ENCODE measurements at places on chromosomes 7 and 10.

DNA sequence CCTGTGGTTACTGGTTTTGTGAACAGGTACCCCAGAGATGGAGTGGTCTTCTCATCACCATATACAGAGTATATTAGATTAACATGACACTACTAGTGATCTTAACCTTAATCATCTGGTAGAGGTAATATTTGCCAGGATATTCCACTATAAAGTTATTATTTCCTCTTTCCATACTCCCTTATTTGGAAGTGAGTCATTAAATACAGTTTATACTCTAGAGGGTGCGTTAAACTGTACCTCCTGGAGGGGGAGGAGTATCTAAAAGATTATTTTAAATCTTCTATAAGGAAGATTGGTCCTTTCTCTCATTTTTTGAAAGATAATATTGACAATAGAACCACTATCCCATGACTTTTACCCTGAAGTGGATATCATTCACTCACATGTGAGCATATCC is 85.4 kb downstream of the THSD7A start:
- DNase-seq, result no peak

- DNase-seq, result no peak
Observed at GRCh38 chr7:142017451-142017850, 21.8 kb downstream of the MGAM start.

DNA sequence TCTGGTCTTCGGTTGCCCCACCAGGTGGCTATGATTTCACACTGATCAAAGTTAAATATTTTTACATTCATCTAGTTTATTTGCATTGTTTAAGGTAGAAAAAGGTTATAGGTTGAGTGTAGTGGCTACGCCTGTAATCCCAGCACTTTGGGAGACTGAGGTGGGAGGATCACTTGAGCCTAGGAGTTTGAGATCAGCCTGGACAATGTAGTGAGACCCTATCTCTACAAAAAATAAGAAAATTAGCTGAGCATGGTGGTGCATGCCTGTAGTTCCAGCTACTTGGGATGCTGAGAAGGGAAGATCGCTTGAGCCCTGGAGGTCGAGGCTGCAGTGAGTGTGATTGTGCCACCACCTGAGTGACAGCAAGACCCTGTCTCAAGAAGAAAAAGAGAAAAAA is 3.8 kb downstream of the CCM2 start:
- no peak for DNase-seq

DNA sequence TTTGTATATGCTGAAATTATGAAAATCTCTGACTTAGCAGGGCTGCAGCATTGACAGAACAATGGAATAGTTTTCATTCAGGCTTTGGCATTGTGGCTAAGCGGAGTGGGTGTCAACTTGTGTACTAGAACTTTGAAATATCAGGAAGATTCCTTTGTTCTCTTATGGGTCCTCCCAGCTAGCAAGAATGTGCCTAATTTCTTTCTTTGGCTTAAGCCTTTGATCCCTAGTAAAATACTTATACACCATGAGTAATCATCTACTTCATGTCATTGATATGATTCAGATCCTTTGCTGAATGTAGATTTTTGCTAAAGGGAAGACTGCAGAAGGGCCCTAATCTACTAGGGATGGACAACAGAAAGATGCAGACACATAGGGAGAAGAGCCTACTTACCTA is 6.2 kb downstream of the AVL9 start:
- DNase-seq, result no peak

DNA sequence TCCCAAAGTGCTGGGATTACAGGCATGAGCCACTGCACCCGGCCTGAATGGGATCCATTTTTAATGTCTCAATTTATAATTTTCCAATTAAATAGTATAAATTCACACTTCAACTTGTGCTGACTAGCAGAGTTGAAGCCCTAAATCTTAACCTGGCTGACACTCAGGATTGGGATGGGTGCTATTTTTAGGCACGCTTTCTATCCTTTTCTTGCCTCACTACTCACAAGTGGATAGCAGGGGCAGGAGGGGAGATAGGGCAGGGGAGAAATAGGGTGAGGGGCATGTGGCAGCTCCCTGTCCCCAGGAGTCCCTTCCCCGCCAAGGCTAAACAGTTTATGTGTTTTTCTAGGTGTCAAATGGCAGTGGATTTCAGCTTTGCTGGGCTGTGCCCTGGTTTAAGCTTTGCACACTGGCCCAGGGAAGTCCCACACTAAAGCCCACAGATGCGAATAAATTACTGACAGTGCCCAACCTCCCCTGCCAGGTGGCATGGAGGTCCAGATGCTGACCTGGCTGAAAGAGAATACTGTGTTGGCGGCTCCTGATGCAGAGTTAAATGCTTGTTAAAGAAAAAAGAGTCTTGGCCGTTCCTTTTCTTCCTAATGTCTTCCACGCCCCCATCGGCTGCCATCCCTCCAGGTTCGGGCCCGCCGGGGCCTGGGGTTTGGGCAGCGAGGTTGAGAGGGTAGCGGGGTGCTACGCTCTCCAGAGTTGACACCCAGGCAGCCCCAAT is 36.2 kb upstream of the EFCAB10 start:
- DNase-seq, result no peak

DNA sequence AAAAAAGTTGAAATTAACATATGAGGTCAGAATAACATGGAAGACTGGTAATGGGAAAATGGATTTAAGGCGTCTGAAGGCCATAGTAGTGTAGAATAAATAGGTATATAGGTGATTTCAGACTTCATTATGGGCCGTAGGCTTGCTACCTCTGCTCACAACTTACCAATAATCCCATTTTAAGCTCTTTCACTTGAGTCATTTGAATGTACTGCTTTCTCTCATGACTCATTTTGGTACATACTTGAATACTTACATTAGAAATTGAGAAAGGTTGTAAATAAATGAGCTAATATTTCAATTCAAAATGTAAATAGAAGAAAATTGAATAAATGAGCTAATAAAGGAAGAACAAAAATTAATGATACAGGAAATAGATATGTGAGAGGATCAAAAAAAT is 42.2 kb upstream of the NEUROD6 start:
- no peak for DNase-seq

- no peak for DNase-seq
Observed at GRCh38 chr10:47402641-47403301, 18.7 kb upstream of the ZNF488 start.

DNA sequence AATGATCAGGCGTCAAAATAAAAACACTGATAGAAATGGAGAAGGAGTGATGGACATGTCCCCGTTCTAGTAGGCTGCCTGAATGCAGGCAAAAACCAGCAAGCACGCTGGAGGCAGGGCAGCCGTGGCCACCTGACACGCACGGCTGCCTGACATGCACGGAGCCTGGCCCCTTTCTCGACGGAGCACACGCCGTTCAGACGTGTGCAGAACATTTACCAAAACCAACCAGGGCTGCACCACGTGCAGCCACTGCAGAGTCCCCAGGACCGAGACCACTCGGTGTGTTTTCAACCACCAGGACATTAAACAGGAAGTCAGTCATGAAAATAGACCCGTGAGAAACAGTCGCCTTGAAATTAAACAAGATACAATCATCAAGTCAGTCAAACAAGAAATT is 61.9 kb upstream of the NKX6-2 start:
- no peak for DNase-seq

GRCh38 chr7:90626013-90626412 is 29.9 kb downstream of the CDK14 start:
- no peak for DNase-seq

DNA sequence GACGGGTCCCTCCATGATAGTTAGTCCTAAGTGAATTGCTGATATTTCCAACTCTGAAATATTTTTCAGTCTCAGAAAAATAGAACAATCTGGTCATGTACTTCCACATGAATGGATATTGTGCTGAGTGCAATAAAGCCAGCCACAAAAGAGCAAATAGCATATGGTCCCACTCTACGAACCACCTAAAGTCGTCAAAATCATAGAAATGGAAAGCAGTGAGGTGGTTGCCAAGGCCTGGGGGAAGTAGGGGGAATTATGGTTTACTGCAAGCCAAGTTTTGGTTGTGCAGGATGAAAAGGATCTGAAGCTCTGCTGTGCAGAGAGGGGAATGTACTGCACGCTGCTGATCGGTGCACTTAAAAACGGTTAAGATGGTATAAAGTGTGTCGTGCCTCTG is 313.8 kb upstream of the ADARB2 start:
- no peak for DNase-seq

DNA sequence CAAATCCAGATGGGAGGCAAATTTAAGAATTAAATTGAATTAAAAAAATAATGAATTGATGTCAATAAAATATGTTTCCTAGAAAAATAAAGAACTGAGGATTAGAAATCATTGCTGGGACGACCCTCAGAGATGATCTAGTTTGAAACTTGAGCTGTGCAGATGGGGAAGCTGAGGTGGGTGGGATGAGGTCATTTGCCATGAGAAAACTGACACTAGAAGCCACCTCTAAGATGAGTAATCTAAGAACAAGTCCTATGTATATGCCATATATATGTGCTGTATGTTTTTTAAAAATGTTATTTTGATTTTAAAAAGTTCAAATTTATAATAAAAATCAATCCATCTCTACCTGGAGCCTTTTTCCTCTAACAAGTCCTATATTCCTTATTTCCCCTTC is 135.7 kb downstream of the RSU1 start:
- DNase-seq, result no peak

GRCh38 chr7:85641331-85641730 is 454.5 kb upstream of the SEMA3D start:
- DNase-seq, result no peak

DNA sequence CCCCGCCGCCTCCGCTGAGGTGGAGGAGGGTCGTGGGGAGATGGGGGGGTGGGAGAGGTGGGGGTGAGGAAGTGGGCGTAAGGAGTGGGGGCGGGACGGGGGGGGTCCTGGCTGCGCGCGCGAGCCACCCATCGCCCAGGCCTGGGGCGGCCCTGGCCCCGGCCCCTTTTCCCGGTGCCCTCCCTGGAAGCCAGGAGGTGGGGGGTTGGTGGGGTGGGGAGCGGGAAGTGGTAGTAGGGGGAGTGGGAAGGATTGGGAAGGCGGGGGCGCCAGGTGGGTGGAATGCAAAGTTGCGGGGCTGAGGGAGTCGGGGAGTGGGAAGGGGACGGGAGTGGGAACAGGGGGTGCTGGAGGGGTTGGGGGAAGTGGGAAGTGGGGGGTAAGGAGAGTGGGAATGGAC is 319 bp upstream of the MMD2 start:
- no peak for DNase-seq

DNA sequence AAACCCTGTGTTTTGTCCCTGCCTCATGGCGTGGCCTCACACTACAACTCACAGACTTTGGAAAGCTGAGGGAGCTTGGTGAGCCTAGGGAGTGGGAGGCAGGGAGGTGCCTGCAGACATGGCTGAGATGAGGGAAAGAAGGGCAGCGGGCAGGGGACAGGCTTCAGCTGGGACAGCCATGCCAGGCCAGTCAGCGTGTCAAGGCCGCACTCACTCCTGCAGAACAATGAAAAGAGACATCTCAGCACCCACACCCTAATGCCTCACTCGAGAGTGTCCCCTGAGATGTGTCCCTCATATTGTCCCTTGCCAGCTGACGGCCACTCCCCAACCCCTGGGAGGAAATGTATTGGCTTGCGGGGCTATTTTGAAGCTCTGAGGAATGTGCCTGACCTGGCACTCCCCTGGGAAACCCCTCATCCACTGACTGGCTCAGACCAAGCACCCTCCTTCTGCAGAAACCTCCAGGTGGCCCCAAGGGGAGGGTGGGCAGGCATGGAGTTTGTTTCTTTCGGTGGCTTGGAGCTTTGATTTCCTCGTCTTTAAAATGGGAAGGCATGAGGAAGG is 31.6 kb downstream of the SH3PXD2A start:
- DNase-seq, result no peak

DNA sequence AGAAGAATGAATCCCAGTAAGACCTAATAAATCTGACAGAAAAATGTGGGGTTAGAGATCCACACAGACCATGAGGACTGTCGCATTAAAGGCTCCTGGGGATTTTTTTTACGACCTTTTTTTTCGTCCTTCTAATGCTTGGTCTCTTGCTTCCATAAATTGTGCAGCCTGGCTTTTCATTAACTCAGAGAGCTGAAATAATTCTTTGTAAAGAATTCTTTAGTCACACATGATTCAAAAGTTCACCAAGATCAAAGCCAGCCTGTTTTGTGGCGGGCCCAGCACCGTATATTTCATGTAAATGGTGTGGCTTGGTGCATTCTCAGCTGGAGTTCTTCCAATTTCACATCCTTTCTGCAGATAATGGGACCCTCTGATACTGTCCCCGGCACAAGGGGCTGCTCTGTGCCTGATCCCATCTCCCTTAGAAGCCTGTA is 206.6 kb upstream of the BMPER start:
- DNase-seq, result no peak

GRCh38 chr7:128920913-128921582 is 10.5 kb upstream of the KCP start:
- no peak for DNase-seq

DNA sequence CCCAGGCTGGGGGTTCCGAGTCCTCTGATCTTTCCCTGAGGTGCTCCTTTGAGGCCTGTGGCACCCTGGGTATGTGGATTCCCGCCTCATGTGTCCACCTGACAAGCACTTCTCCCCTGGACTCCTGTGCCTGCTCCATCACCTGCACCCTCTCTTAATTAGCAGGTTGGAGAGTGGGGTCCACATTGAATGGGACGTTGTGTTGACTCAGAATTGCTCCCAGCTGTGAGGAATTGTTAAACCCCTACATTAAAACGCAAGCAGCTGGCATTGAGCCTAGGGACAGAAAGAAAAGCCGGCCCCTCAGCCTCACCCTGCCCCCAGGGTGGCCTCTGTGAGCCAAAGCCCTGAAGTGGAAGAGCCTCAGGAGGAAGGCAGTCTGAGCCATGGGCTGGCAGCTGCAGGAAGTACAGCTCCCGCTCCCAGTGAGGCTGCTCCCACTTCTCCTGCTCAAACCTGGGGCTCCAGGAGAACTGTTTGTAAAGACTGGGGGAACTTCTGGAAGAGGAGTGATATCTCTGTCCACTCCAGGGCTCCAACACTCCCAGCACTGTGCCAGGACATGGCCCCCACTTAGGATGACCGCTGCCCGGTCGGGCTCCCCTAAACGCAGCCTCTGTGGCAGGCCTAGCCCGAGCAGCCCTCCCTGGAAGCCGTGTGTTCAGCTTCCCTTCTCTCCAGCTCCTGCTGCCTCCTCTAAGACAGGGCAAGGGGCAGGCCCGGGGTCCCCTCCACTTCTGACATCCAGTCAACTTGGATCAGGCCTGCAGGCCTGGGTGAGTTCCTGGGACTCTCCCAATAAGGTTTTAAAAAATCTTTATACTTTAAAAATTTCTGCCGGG is 1.8 kb upstream of the OPN4 start:
- DNase-seq, result no peak

GRCh38 chr7:57487957-57488356 is 38.0 kb downstream of the ZNF716 start:
- DNase-seq, result no peak

DNA sequence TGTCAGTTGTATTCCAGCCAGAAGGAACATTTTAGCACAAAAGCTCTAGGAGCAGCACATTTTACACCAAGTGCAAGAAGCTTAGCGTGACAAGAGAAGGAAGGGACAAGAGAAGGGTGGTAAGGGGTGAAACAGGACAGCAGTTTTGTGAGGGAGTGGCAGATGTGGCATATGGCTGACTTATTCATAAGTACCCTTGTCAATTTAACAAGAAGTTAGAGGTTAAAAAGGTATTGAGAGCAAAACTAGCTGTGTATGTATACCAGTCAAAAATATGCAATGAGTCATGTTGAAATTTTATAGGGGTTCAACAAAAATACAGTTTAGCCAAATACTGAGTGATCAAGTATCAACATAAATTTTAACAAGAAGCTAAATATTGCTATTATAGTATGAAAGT is 561.5 kb upstream of the POT1 start:
- DNase-seq, result no peak

Data from thoracic aorta (tissue), 2 donors.